Activated CD4-positive, alpha-beta T cell treated with anti-CD3 and anti-CD28 coated beads for 4 hours (primary cell): ENCODE measurements at places on chromosomes 6 and 20.

DNA sequence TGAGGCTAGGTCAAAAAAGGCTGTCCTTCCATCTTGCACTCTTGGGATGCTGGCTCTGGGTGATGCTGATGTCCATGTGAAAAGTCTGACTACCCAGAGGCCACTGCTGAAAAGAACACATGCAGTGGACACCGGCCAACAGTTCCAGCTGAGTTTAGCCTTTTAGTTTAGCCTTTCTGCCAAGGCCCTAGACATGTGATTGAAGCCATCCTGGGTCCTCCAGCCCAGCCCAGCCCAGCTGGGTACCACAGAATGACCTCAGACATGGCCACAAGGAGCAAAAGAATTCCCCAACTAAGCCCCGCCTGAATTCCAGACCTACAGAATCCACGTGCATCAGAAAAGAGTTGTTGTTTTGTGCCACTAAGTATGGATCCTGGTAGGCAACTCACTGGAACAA lies 17.4 kb downstream of the PIGT start:
- DNase-seq, result no peak

DNA sequence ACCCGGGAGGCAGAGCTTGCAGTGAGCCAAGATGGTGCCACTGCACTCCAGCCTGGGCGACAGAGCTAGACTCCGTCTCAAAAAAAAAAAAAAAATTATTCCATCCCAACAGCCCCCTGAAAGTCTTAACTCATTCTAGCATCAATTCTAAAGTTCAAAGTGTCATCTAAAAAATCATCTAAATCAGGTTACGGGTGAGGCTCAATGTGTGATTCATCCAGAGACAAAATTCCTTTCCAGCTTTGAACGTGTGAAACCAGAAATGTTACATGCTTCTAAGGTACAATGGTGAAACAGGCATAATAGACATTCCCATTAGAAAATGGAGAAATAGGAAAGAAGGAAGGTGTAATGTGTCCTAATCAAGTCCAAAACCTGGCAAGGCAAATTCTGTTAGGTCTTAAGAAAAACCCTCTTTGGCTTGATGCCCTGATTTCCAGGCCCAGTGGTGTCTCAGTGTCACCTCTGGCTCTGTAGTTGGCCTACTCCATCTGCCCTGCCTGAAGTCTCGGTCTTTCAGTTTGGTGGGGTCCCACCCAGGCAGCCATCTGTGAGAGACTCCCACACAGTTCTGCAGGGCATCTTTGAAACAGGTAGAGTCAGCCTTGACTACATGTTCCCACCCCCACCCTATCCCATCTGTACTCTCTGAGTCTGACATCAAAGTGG lies 43.5 kb downstream of the HFE start:
- no peak for DNase-seq

DNA sequence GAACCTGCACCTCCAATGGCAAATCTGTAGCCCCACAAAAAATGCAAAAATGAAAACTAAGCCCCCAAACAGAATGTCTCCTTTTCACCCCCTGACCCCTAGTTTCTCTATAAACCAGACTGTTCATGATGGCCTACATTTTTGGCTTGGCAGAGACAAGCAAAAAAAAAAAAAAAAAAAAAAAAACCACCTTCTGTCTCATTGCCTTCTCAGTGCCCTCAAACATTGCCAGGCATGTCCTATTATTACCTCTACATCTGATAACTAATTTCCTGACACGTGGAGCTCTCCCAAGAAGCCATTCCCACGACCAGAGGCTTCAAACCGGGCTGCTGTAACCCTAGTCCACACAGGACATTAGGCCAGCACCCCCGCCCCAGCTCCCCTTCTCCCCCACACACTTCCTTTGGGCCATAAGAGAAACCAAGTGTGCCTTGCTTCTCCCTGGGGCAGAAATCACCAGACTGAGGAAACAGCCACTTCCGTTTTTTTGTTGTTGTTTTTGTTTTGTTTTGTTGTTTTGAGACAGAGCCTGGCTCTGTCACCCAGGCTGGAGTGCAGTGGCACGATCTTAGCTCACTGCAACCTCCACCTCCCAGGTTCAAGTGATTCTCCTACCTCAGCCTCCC lies 65.4 kb downstream of the GPR6 start:
- DNase-seq, result no peak

- DNase-seq, result no peak
Measured at GRCh38 chr6:56724455-56724854, 81.8 kb upstream of the DST start.

GRCh38 chr20:57244627-57245214 lies 21.7 kb downstream of the BMP7 start:
- no peak for DNase-seq

DNA sequence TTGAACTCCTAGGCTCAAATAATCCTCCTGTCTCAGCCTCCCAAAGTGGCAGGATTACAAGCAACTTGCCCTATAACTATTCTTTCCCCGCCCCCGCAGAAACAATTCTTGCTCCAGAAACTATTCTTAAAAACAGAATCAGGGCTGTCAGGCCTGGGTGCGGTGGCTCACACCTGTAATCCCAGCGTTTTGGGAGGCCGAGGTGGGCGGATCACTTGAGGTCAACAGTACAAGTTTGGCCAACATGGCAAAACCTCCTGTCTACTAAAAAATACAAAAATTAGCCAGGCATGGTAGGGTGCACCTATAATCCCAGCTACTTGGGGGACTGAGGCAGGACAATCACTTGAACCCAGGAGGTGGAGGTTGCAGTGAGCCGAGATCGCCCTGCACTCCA lies 31.2 kb downstream of the SAMHD1 start:
- DNase-seq, result no peak

DNA sequence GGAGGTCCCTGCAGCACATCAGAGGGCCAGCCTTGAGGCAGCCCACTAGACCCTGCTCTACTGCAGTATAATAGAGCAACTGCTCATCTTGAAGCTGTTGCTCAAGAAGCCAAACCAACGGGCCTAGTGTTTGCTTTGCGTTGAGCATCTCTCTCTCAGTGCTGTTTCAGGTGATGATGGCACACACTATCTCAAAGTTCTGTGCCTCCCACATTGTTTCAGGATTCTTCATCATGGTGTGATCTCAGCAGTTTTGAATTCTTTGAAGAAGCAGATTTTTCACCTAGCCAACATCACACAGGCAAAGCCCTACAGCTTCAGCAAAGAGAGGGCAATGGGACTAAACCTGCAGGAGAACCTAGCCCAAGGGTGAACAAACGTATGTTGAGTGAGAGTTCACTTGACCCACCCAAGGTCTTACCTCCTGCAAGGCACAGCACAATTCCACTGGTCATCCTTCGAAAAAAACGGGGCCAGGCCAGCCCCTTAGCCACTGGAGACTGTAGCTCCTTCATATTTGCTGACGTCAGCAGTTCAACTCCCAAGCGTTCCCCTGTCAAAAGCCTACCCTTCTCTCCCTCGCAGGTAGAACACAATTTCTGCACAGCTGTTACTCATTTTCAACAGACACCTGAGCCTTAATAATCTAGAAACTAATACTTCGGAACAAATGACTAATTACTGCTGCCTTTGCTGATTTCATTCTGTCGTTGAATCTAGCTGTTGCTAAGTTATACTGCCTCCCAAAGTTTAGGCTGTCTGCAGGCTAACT lies 15.8 kb downstream of the MYB start:
- no peak for DNase-seq

GRCh38 chr6:147642458-147642857 lies 134.0 kb downstream of the SAMD5 start:
- no peak for DNase-seq

DNA sequence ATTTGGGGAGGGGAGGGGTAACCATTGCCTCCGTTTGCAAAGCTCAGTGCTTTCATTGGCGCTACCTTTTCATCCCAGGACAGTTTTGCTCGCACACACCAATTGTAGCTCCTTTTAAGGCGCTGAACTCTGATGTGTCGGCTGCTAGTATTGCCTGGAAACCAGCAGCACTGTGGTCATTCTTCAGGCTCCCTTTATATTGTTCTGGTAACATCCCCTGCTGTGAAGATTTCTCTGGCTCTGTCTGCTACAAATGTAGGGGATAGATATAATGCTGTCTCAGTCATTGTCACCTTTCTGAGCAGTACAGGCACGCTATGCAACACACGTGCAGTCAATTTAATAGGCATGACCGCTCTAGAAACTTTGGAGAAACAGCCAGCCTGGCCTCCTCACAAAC lies 172.9 kb upstream of the SASH1 start:
- no peak for DNase-seq

GRCh38 chr20:17943343-17943742 lies 25.3 kb downstream of the SNX5 start:
- no peak for DNase-seq

- no peak for DNase-seq
Measured at GRCh38 chr20:44809380-44810060, 826 bp downstream of the RIMS4 start.

- DNase-seq, result no peak
Measured at GRCh38 chr6:117167520-117168271, 97.7 kb upstream of the VGLL2 start.

DNA sequence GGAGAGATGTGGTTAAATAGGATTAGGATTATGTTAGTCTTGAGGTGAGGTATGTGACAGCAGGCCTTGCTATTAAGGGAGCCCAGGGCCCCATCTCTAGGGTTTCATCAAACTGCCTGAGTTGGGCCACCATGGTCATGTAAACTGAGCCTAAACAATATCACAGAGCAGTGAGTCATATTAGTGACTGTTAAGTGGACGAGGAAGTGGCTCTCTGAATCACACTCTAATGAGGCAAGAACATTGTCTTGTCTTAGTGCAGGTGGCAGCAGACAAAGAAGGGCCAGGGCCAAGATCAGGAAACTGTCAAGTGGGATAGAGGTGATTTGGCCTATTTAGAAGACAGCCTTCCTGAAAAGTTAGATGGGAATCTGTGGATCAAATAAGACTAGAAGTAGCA lies 23.1 kb downstream of the ENPP3 start:
- DNase-seq, result no peak

GRCh38 chr20:50993876-50994275 lies 29.0 kb downstream of the KCNG1 start:
- DNase-seq, result no peak

- DNase-seq, result no peak
Measured at GRCh38 chr6:33194431-33194979, 2.2 kb upstream of the COL11A2 start.

DNA sequence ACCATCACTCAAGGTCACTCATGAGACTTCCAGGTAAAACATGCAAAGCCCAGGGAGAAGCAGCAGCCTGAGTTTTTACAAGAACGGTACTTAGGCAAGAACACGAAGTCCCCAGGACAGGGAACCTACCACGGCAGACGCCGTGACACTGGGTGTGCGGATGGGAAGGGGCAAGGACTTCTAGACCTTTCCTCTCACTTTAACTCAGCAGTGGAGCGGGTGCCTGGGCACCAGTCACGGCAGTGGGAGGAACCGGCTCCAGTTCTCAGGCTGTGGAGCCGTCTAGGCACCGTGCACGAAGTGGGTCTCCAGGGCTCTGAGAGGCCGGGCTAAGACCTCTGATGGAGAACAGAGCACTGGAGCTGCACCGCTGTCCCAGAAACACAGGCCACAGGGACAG lies 2.5 kb downstream of the ZBTB46 start:
- no peak for DNase-seq

GRCh38 chr6:17096652-17097051 lies 5.2 kb upstream of the STMND1 start:
- no peak for DNase-seq

- no peak for DNase-seq
Measured at GRCh38 chr20:53921443-53921973, 148.9 kb downstream of the BCAS1 start.

- no peak for DNase-seq
Measured at GRCh38 chr6:143264986-143265764, 185.3 kb downstream of the ADAT2 start.

DNA sequence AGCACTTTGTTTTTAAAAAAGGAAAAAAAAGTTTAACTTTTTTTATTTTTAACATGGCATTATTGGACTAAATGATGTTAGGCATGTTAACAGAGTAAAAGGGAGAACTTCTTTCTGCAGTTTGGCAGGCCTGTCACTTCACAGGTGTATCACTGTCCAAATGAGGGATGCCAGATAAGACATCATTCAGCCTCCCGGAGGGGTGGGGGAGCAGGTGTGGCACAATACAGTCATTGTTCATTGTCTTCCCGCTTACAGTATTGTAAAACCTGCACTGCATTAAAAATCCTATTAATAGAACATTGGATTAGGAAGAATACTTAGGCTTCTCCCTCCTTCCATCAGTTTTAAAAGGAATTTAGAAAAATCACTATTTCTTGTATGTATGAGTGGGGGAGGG lies 80.7 kb downstream of the CARMIL1 start:
- DNase-seq, result no peak

DNA sequence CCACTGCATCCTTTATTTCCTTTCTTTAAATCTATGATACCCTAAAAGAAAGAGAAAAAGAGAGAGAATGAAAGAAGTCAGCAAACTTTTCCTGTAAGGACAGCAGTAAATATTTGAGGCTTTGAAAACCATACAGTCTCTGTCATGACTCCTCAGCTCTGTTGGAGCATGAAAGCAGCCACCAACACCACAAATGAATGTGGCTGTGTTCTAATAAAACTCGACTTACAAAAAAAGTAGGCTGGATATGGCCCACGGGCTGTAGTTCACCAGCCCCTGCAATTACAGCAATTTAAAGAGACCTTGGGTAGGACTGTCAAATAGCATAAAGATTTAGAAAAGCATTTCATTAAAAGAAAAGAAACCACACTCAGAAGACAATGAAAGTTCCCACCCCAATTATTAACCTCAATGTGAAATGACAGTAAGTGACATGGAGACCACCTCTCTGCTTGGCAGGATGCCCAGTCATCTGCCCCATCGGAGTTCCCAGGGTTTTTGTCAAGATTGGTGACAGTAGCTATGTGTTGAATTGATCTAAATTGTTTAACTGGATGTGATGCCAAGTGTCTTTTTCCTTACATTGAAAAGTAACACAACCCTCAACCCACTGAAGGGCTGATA lies 50.9 kb downstream of the TNFRSF21 start:
- DNase-seq, result no peak

DNA sequence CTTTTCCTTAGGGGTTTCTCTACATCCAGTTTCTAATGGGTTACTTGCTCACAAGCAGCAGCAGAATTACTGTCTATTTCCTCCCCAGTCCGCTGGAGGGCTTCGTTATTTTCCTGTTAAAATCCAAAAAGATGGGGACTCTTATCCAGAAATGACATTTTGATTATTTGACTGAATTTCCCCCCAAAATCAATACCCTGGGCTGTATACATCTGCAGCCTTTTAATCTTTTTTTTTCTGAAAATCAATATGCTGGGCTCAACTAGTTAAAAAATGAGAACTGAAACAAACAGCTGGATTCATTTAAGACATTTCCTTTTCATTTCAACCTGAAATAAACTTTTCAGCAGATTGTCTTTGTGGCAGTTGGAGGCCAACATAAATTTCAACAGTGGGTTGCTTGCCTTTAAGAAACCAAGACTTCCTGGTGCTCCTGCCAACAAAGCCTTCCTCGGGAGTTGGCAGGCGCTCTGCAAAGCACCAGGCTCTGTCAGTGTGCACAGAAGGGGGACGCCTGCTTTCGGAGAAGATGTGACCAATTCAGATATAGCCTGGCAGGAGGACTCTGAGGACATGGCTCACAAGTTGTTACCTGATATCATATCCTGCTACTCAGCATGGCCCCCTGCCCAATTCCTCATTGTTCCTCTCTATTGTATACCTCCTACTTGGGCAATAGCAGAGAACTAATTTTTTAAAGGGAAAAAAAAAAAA lies 204.7 kb upstream of the ARG1 start:
- DNase-seq, result no peak

GRCh38 chr6:18330548-18331081 lies 56.5 kb upstream of the RNF144B start:
- DNase-seq, result no peak
